ENCODE measurements at places on chromosomes 5 and 9. TPM values are rescaled to one million over a fixed set of nuclear protein-coding genes. Genes with fewer than 3 reads are reported as not detected.

DNA sequence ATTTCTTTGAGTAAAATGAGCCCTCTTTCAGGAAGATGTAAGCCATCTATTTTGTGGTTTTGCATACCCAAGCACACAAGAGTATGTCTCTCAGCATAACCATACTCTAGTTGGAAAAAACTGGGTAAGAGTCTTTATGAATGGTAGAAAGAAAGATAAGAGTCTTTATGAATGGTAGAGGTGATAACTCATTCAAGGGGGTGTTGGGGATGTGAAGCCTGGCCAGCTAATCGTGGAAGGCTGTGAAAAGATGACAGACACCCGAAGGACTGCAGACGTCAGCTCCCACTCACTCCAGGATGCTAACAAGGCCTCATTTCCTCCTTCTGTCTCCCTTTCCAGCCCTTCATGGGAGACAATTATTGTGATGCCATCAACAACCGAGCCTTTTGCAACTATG, 228.5 kb downstream of the PAPPA start:
- H3K27me3 ChIP-seq: no peaks in the 10 kb centered on the region
- H3K4me3 ChIP-seq: no peak overlapping the region
- H3K27ac ChIP-seq: no peak overlapping the region
- no peaks in the 10 kb centered on the region for H3K4me1 ChIP-seq
- no peaks in the 10 kb centered on the region for H3K36me3 ChIP-seq

- H3K4me3 ChIP-seq: no peak overlapping the region
- no peaks in the 10 kb centered on the region for H3K27me3 ChIP-seq
- DNase-seq: no peak
- H3K27ac ChIP-seq: no peak overlapping the region
These were observed 118.1 kb downstream of the SUSD1 start for GRCh38 chr9:112056996-112057395.

- H3K36me3 ChIP-seq: no peaks in the 10 kb centered on the region
- H3K27me3 ChIP-seq: no peaks in the 10 kb centered on the region
- no peaks in the 10 kb centered on the region for H3K4me1 ChIP-seq
- H3K27ac ChIP-seq: no peak overlapping the region
These were observed 125.9 kb downstream of the NUDT12 start for GRCh38 chr5:103436656-103437055.

The PCDH1 gene
- 0.13 TPM for total RNA-seq

All from HepG2 (cell line).